ENCODE measurements at places on chromosomes 11 and 22.
A peak's percentile ranks its signal among the peaks of the same experiment; 100 is the strongest.

- DNase-seq, result no peak
These were observed 315.2 kb downstream of the BLID start for GRCh38 chr11:121800731-121801393.

GRCh38 chr11:109247071-109247470 is 174.9 kb upstream of the C11orf87 start:
- DNase-seq, result no peak

GRCh38 chr11:116611998-116612620 is 160.7 kb downstream of the BUD13 start:
- no peak for DNase-seq

DNA sequence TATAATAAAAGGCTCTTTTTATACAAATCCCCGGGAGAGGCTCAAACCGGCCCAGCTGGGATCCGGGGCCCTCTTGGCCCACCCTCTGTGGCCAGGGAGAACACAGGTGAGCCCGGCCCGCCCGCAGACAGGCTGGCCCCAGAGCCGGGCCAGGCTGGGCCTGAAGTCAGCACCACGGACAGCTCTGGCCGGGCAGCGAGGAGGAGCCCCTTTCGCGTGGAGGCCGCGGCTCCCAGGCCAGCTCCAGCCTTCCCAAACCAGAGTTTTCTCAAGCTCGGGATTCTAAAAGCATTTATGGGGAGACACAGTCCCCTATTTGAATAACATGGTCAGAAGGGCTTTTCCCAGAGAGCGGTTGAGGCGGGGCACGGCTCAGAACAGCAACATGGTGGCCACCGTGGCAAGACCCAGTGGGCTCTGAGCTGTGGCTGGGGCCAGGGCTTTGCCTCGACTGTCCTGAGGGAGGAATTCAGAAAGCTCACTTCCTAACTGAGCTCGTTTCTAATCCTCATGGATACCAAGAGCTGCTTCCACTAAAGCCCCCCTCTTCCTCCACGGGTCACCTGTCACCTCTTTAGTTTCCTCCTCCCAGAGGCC is 115.4 kb downstream of the BRD1 start:
- no peak for DNase-seq

- DNase-seq, result no peak
These were observed 26.8 kb downstream of the POU2AF1 start for GRCh38 chr11:111352231-111352746.

GRCh38 chr22:28799606-28800307 is 612 bp downstream of the XBP1 start:
- DNase-seq, result peak; percentile 59
